Stimulated activated CD4-positive, alpha-beta T cell treated with anti-CD3 and anti-CD28 coated beads, Interleukin-4, amount 100 ng/mL, for 4 hours (primary cell): ENCODE measurements at places on chromosomes 6 and 20.

DNA sequence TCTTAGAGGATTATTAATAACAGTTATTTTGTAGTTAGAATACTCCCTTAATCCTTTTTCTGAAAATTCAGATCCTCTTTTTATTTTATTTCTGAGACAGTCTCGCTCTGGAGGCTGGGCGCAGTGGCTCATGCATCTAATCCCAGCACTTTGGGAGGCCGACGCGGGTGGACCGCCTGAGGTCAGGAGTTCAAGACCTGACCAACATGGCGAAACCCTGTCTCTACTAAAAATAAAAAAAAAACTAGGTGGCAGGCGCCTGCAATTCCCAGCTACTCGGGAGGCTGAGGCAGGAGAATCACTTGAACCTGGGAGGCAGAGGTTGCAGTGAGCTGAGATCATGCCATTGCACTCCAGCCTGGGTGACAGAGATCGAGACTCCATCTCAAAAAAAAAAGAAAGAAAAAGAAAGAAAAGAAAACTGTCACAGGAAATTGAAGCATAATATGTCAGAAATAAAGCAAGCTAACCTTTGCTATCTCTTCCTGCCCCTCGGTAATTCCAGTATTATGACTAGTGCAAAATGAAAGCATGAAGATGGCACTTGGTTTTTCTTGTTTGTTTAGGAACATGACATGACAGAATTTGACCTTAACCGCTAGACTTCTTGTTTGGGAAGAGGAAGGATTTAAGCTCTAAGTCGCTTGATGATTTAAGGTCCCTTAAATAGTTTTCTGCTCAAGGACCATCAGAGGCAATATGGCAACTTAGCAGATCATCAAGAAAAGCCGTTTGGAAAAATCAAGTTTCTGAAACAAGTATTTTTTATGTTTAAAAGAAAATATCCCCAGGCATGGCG is 1.8 kb upstream of the RBM39 start:
- DNase-seq = no peak

DNA sequence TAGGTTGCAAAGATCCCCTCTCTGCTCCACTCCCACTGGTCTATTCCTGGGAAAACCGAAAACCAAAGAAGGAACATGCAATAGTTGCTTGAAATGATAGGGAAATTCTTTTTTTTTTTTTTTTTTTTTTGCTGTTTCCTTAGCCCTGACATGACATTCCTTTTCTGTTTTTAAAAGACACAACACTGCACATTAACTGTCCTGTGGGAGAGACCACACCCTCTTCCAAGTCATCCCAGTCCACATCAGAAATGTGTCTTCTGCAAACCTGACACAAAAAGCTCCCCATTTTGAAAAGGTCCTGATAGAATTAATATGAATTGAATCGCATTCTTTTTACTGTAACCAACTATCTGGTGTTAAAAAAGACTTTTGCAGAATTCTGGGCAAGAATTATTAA is 43.4 kb upstream of the RIPOR2 start:
- DNase-seq = no peak

DNA sequence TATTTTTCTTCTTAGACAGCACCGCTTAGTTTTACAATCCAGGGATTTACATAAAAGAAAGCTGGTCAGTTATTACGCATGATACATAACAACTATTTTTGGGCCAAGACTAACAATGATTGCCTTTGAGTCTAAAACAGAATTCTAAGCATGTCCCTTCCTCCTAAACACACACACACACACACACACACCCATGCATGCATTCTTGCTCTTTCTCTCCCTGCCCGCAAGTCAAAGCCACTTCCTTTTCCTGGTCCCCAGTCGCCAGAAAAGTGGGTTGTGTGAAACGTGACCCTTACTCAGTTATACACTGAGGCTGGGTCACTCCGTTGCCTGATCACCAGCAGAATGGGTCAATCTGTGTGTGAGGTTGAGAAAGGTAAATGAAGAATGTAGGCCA is 31.4 kb downstream of the FYN start:
- no peak for DNase-seq

DNA sequence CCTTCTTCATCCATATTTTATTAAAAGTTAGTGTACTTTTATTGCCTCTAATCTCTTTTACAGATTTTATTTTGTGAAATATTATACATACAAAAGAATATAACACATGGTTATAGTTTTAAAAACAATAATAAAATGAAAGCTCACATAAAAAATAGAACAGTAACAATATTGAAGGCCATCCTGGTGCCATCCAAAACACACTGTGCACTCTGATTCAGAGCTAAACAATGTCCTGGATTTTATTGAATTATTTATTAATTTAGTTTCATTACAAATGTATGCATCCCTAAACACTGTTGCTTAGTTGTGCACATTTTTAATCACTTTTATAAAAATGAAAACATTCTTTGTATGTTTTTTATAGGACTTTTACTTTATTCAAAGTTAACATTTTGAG is 32.9 kb downstream of the RNF217 start:
- DNase-seq = no peak

DNA sequence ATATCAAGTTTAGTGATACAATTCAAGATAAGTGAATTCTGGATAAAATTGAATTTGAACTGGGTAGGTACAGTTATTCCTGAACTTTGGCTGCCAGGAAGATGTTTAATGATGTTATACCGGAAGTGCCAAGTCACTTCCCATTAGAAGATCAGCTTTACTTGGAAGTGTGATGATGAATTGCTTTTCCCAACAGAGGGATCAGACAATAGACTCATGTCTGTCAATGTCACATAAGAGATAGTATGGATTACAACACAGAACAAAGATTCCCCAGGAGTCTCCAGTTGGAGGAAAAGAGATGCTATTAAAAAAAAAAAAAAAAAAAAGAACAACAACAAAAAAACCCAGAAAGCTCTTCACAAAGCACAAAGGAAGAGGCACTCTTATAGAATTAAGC is 497.9 kb upstream of the EPHA7 start:
- no peak for DNase-seq

DNA sequence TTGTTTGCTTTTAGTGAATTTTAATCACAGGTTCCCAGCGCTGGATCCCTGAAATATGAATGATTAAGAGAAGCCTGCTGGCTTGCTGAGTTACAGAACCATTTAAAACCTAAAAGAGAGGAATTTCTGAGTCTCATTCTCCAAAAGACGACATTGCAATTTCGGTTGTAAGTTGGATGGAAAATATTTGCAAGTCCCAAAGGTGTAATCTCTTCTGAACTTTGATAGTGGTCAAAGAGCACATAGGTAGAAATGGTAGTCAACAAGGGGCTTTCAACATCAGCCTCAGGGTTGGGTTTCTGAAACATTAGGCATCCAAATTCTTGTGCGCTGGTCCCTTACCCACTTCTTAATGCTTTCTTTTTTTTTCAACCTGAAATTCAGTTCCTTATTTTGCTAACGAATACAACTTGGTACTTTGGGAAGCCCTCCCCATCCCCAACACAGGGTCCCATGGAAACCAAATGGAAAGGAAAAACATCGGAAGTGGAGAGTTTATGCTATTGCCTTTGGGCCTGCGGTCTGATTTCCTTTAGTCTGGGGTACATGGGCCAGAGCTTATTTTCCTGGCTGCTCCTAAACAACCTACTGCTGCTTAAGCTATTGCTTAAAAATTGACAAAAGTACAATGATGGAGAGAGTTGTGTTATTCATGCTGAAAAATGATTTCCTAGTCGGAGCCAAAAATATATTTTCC is 117.0 kb upstream of the KCNK16 start:
- no peak for DNase-seq

- DNase-seq = no peak
These were observed 16.3 kb downstream of the ADISSP start for GRCh38 chr20:3751305-3751674.

GRCh38 chr6:10434235-10434634 is 19.4 kb upstream of the TFAP2A start:
- no peak for DNase-seq

DNA sequence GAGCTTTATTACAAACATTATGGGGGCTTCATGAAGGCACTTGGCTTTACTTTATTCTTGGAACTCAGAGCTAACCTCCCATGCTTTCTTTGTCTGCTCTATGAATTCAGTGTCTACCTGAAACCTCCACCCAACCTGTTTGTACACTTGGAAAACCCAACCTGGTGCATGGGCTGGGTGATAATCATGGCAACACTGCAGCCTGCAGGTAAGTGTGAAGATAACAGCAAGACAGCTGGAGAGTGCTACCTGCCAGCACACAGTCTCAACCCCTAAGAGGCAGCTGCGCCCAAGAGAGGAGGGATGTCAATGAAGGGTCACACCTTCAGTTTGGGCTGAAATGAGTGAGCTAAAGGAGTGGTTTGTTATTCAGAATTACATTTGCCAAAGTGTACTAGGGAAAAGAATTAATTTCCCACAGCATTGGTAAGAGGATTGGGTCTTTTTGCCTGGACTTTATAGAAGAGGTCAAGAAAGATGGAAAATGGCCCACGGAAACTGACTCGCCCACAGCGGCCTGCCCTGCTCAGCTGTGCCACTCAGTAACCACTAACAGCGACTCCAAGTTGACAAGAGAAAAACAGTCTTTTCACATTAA is 24.4 kb downstream of the FOXQ1 start:
- DNase-seq = no peak

DNA sequence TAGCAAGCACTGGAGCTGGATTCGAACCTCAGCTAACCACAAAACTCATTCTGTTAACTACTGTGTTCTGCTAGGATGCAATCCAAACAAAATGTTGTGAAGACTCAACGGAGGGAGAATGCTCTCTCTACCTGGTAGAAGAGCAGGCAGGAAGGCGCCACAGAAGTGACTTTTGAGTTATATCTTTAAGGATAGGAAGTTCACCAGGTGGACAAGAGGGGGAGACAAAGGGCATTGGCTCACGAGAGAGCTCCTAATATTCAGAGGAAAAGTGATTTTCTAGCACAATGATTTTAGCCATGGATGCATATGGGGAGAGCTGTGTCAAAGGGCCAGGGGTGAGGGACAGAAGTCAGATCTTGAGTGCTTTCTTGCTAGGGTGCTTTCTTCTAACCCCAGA is 108.4 kb upstream of the MAFB start:
- DNase-seq = no peak

- DNase-seq = no peak
These were observed 63.8 kb upstream of the TINAG start for GRCh38 chr6:54244430-54244829.

DNA sequence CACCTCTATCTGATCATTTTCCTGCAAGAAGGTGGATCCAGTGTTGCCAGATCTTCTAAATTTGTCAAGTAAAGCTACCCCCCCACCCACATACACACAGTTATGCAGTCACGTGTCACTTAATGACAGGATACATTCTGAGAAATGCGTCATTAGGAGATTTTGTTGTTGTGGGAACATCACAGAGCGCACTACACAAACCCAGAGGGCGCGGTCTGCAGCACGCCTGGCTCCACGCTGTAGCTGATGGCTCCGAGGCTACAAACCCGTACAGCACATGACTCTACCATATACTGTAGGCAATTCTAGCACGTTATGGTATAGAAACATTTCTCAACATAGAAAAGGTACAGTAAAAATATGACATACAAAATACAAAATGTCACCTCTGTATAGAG is 126.9 kb downstream of the SYCP2 start:
- DNase-seq = no peak

- no peak for DNase-seq
These were observed 24.0 kb upstream of the SGK2 start for GRCh38 chr20:43534791-43535350.

DNA sequence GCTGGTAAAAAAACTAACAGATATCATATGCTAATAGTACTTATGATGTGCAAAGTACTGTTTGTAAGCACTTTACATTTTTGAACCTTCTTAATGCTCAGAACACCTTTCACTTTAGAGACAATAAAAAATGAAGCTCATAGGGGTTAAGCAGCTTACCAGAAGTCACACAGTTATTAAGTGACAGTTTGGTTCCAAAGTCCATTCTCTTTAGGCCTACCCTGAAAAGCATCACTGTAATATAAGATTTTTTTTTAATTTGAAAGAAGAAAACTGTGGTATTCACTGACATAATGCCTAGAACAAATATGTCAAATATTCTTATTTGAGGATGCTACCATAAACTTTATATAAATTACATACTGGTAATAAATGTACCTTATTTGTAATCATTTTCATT is 127.6 kb upstream of the RUNX2 start:
- DNase-seq = no peak

GRCh38 chr6:80940571-80940970 is 811.9 kb downstream of the TENT5A start:
- DNase-seq = no peak

GRCh38 chr6:5142915-5143314 is 57.8 kb downstream of the PPP1R3G start:
- DNase-seq = no peak

GRCh38 chr6:733431-734219 is 40.7 kb upstream of the EXOC2 start:
- no peak for DNase-seq

DNA sequence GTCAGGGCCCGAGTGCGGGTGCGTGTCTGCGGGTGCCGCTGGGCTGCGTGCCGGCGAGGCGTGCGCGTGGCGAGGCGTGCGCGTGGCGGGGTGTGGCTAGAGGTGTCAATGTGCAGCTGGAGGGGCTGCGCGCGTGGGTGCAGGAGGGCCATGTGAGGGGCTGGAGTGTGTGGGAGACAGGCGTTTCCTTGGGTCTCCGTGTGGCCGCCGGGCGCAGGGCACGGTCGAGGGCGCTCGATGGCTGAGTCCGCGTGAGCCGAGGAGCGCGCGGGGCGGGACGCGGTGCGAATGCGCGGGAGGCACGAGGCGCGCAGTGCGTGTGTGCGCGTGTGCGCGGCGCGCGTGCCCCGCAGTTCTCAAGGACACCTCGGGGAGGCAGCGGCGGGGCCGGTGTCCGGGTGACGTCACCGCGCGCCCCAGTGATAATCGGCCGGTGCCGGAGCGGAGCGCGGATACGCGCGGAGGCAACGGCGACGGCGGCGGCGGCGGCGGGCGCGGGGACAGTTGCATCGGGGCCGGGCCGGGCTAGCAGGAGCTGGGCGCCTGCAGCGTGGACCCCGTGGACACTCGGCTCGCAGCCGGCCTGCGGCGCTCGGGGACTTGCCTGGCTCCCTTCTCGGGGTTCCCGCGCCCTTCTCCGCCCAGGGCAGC is 38.7 kb downstream of the YTHDF1 start:
- DNase-seq = peak; percentile 24

DNA sequence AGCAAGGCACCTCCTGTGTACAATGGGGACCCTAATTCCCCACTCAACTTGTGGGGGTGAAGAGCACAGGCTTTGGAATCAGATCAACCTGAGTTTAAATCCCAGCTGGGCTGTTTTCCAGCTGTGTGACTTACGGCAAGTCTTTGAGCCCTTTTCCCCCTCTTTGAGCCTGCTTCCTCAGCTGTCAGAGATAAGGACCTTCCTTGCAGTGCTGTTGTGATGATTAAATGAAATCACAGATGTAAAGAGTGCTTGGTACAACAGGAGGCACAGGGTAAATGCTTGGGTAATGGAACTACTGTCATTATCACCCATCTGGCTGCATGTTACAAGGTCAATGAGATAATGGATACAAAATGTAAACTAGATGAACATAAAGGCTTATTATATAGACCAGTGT is 3.2 kb downstream of the SNX21 start:
- no peak for DNase-seq

- no peak for DNase-seq
These were observed 9.6 kb downstream of the LEMD2 start for GRCh38 chr6:33779290-33779689.

GRCh38 chr20:44549123-44549522 is 27.3 kb upstream of the SERINC3 start:
- no peak for DNase-seq
